Naive thymus-derived CD8-positive, alpha-beta T cell (primary cell): ENCODE measurements at places on chromosomes 1 and 21. TPM values are rescaled to one million over a fixed set of nuclear protein-coding genes. Genes with fewer than 3 reads are reported as not detected.

The VASH2 gene
- total RNA-seq, result not detected

DNA sequence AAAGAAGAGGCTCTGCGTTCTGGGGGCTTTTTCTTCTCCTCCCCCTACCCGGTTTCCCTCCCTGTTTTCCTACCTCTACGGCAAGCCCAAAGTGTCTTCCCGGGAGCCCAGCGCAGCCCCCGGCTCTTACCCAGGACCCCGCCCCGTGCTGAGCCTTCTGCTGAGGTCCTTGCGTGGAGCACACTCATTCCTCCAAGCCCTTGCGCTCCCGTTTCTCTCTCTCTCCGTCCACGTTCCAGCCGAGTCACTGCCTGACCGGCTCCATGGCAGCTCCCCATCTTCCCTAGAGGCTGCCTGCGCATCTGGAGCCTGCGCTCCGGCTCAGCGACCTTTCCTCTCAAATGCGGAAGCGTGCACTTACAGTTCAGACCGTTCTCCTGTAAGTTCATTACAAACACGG lies 24.9 kb upstream of the PDXK start:
- no peaks in the 10 kb centered on the region for H3K27me3 ChIP-seq
- H3K4me3 ChIP-seq, result no peak overlapping the region
- no peak for DNase-seq
- H3K27ac ChIP-seq, result no peak overlapping the region
- H3K36me3 ChIP-seq, result peaks cover 7% of the 10 kb centered on the region
- H3K4me1 ChIP-seq, result peaks cover 5% of the 10 kb centered on the region

DNA sequence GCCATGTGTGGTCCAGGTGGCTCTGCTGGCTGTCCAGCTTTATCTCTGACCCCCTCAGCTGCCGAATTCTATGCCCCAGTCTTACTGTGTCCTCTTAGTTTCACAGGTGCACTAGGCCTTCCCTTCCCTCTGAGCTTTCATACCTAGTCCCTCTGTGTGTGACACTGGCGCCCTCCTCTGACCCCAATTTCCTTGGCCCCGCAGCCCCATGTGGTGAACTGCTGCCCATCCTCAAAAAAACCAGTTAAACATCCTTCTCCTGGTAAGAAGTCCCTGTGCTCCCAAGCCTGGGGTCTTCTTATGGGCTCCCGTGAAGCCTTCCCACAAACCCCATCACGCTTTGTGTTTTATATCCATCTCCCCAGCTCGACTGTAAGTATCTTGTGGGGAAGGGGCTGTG lies 93.9 kb upstream of the TSPAN2 start:
- no peak overlapping the region for H3K4me3 ChIP-seq
- H3K27ac ChIP-seq, result no peak overlapping the region
- H3K27me3 ChIP-seq, result no peaks in the 10 kb centered on the region
- H3K36me3 ChIP-seq, result no peaks in the 10 kb centered on the region
- H3K4me1 ChIP-seq, result no peaks in the 10 kb centered on the region
- DNase-seq, result no peak

- no peaks in the 10 kb centered on the region for H3K4me1 ChIP-seq
- no peaks in the 10 kb centered on the region for H3K36me3 ChIP-seq
- H3K4me3 ChIP-seq, result no peak overlapping the region
- no peak overlapping the region for H3K27ac ChIP-seq
- no peaks in the 10 kb centered on the region for H3K27me3 ChIP-seq
- DNase-seq, result no peak
Measured at GRCh38 chr1:182248721-182249120, 142.9 kb downstream of the GLUL start.

The CADM3 gene
- not detected for total RNA-seq

DNA sequence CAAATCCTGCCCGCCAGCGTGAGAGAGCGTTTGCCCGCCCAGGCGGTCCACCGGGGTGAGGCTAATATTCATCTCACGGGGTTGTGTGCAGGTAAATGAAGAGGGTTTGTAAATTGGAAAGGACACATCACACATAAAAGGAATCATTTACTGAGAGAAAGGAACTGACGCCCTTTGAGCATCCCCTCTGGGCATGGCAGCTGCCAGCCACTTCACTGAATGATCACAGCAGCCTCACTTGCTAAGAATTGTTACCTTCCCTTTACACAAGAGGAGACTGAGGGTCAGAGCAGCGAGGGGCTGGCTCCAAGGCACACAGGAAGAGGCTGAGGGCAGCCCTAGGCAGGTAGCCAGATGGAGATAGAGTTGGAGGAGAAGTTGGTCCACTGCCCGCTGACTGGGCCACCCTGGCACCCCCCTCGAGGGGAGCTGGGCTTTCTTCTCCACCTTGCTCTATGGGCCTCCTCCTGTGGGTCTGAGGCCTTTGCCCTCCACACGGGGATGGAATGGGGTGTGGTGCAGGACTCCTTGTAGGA lies 96.0 kb downstream of the FOXD2 start:
- H3K36me3 ChIP-seq, result peaks cover 6% of the 10 kb centered on the region
- peaks cover 26% of the 10 kb centered on the region for H3K4me1 ChIP-seq
- H3K4me3 ChIP-seq, result peak overlapping the region; percentile 55
- H3K27ac ChIP-seq, result no peak overlapping the region
- peaks cover 50% of the 10 kb centered on the region for H3K27me3 ChIP-seq

The GIPC2 gene
- total RNA-seq, result 0.52 TPM

DNA sequence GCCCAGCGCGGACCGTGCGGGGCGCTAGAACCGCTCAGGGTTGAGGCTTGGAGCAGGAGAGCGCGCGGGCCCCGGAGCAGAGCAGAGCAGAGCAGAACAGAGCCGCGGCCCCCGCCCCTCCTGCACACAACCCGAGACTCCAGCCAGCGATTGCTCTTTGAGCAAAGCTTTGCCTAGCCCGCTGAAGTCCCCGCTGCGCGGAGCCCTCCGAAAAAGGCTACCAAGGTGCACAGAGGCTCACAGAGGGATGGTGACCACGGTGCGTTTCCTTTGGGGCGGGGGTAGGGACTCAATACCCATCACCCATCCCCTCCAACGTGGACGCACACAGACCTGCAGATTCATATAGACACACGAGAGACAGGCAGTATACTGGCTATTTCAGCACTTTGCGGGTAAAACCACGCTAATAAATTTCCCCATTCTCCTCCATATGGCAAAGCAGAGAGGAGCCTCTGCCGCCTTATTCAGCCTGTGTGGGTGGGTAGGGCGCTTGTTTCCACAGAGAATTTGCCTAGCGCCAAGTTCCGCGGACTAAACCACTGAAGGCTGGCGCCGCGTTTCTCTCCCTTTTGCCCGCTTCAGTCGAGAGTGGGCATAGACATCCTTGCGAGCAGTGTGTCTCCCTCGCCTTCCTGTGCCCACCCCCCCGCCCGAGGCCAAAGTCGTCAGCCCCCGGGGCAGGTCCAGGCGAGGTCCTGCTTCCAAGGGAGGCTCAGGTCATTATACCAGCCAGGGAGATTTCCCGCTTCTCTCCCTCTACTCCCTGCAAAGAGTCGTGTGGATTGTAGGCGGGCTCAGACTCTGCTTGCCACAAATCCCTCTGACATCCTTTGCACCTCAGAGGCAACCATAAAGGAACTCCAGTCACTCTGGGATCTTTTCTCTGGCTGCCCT lies 8.5 kb downstream of the HLX start:
- H3K4me3 ChIP-seq, result no peak overlapping the region
- H3K27me3 ChIP-seq, result peaks cover 69% of the 10 kb centered on the region
- no peak for DNase-seq
- H3K27ac ChIP-seq, result peak overlapping the region; percentile 48

- peaks cover 40% of the 10 kb centered on the region for H3K27me3 ChIP-seq
- H3K36me3 ChIP-seq, result no peaks in the 10 kb centered on the region
Measured at GRCh38 chr1:57423656-57424211, at the start of gene DAB1. DAB1 (minus strand) TSS chr1:57424060; CDS start chr1:57291030, 133,030 bp downstream.

The PLPP3 gene
- total RNA-seq, result not detected

DNA sequence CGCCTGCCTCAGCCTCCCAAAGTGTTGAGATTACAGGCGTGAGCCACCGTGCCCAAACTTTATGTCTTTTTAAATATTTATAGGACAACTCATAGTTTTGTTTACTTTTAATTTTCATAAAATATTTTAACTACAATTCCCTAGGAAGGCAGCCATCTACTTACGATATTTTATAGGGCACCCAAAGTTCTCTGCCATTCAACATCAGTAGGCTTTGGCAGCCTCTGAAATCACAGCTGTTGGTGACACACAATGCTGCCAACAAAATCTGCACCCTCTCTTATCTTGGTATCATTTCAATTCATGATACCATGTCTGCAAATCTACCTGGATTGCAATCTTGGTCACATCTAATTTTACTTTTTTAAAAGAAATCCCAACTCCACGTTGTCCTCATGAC lies 27.1 kb upstream of the ERO1B start:
- no peak overlapping the region for H3K27ac ChIP-seq
- H3K36me3 ChIP-seq, result no peaks in the 10 kb centered on the region
- H3K4me3 ChIP-seq, result no peak overlapping the region
- H3K27me3 ChIP-seq, result no peaks in the 10 kb centered on the region

DNA sequence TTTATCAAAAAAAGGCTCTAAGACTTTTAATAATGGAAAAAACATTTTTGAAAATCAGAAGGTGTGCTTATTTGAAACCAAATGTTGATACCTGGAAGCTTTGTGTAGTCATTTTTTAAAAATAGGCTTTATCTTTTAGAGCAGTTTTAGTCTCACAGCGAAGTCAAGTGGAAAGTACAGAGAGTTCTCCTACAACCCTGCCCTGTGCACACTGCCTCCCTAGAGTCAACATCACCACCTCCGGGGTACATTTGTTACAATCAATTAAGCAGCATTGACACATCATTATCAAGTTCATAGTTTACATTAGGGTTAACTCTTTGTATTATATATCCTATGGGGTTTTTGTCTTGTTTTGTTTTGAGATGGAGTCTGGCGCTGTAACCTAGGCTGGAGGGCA lies 10.7 kb upstream of the ERO1B start:
- no peak overlapping the region for H3K27ac ChIP-seq
- no peaks in the 10 kb centered on the region for H3K27me3 ChIP-seq
- H3K4me1 ChIP-seq, result no peaks in the 10 kb centered on the region
- H3K36me3 ChIP-seq, result no peaks in the 10 kb centered on the region
- no peak overlapping the region for H3K4me3 ChIP-seq

DNA sequence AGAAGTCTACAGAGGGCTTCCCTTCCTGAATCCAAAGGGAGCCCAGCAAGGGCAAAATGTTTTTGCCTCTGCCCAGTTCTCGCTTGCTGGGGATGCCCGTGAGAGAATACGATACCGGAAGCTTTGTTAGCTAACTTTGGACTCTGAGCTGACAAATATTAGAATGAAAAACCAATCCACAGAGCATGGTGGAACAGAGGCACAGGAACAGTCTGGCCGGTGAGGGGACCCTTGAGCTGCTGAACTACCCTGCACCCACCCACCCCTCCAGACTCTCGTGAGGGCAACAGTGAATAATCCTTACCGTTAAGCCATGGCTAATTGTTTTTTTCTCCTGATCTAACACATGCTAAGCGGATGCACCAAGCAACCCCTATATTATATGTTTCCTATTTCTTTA lies 76.3 kb upstream of the AKT3 start:
- H3K36me3 ChIP-seq, result no peaks in the 10 kb centered on the region
- no peaks in the 10 kb centered on the region for H3K4me1 ChIP-seq
- DNase-seq, result no peak
- H3K4me3 ChIP-seq, result no peak overlapping the region
- H3K27me3 ChIP-seq, result peaks cover 14% of the 10 kb centered on the region

DNA sequence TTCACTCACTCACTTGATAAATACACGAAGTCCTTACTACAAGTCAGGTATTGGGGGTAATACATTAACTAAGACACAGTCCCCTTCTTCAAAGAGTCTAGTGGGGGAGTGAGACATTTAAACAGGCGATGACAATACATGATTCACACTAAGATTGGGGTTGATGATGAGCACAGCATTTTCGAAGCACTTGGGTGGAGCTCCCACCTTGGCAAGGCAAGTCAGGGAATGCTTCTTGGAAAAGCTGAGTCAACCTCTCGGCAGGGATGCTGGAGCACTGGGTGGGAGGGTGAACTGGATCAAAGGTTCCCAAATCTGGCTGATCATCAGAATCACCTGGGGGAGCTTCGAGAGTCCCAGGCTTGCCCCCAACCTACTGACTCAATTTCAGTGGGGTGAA lies 57.9 kb upstream of the ENAH start:
- H3K27me3 ChIP-seq, result no peaks in the 10 kb centered on the region
- no peak overlapping the region for H3K4me3 ChIP-seq
- no peak overlapping the region for H3K27ac ChIP-seq
- no peaks in the 10 kb centered on the region for H3K4me1 ChIP-seq
- DNase-seq, result no peak

The S100A9 gene
- 2.8 TPM for total RNA-seq

DNA sequence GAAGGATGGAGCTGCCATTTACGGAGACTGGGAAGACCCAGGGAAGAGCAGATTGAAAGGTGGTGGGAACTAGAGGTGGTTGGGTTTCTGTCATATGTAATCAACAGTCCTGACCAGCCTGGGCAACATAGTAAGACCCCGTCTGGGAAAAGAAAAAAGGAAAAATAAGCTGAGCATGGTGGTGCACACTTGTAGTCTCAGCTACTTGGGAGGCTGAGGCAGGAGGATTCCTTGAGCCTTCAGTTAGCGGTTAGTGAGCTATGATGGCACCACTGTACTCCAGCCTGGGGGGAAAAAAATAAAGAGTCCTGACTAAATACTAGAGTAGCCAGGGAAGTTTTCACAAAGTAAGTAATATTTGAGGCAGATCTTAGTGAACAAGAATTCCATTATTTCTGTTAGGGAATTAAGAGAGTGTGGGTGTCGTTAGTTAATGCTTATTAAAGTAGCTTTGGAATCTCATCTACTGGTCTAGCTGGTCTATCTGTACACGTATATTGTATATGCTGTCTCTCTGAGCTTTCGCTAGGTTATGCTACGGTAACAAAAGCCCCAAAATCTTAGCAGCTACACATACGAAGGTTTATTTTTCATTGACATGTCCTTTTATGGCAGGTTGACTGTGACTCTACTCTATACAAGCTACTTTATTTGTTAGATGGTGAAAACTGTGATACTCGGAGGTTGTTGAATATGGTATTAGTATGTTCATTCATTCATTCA lies 4.4 kb downstream of the NBPF1 start:
- no peak overlapping the region for H3K4me3 ChIP-seq
- H3K27me3 ChIP-seq, result no peaks in the 10 kb centered on the region
- H3K36me3 ChIP-seq, result no peaks in the 10 kb centered on the region
- DNase-seq, result no peak
- no peaks in the 10 kb centered on the region for H3K4me1 ChIP-seq
- no peak overlapping the region for H3K27ac ChIP-seq

The DNAJC28 gene
- 2.1 TPM for total RNA-seq

DNA sequence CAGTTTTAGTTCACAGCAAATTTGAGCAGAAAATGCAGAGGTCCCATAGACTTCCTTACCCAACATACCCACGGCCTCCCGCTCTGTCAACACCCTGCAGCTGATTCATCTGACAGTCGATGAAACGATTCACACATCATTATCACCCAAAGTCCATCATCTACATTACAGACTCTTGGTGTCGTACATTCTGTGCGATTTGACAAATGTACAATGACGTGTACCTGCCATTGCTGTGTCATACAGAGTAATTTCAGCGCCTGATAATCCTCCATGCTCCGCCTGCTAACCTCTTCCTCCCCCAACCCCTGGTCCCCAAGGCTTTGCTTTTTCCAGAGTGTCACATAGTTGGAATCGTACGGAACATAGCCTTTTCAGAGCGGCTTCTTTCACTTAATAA lies 94.7 kb upstream of the SLC25A33 start:
- no peak overlapping the region for H3K27ac ChIP-seq
- H3K4me1 ChIP-seq, result no peaks in the 10 kb centered on the region
- H3K27me3 ChIP-seq, result no peaks in the 10 kb centered on the region
- H3K4me3 ChIP-seq, result no peak overlapping the region
